Activated gamma-delta T cell treated with Interleukin-2 at 50 U/mL for 16 hours (primary cell): ENCODE measurements at places on chromosomes 6 and 20.

GRCh38 chr6:63307581-63308246 lies 12.1 kb downstream of the LGSN start:
- no peak for DNase-seq

GRCh38 chr6:39114388-39114703 lies 640 bp downstream of the SAYSD1 start:
- DNase-seq: no peak

DNA sequence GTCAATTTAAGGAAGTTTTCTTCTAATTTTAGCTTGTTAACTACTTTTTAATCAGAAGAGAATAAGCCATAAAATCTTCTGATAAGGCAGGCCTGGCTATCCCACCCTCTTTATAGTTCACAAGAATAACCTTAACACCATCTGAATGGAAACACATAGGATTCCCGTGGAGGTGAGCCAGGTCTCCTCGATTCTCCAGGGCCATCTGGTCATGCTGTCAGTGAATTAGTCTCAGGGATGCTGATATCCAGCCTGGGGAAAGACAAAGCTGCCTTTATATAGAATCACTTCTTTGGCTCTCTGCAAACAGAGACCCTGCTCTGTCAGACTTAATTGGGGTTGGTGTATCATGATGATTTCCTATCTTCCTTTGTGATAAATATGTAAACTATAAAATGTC lies 30.1 kb upstream of the TAGAP start:
- no peak for DNase-seq

- DNase-seq: no peak
These were observed 236.1 kb downstream of the TSHZ2 start for GRCh38 chr20:53208110-53208832.

DNA sequence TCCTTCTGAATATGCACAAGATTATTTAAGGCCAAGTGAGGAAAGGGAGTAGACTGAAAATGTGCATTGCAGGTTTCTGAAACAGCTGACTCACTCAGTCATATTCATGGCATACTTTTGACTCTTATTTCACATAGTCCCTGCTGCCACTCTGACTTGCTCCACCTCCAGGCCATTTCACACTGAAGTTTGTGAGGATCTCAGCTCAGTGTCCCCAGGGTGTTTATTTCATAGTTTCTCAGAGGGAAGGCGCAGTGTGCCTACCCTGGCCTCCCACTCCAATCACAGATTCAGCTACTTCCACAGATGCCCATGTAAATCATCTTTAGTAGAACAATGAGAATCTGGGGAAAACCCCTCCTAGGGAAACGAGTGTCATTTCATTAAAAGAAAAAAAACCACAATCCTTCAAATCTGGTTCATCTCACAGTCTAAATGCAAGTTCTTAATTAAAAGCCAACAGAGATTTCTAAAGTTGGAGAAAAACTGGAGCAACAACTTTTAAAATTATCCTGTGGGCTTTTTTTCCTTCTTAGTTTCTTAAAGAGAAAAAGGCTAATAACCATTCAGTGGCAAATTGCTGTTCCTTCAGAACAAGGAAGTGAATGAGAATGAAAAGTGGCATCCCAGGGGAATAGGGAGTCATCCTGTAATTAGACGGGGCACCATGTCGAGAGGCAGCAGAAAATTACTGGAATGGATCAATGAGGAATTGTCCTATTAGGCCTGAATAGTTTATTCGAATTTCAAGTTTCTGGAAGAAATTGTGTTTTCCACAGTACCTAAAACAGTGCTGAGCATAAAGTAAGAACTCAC lies 133.6 kb downstream of the TFAP2B start:
- DNase-seq: no peak
